GM12892 (cell line): ENCODE measurements at places on chromosomes 12 and 14.
A peak's percentile ranks its signal among the peaks of the same experiment; 100 is the strongest.

- no peak for DNase-seq
These were observed 5.7 kb downstream of the PRKAB1 start for GRCh38 chr12:119673634-119674033.

DNA sequence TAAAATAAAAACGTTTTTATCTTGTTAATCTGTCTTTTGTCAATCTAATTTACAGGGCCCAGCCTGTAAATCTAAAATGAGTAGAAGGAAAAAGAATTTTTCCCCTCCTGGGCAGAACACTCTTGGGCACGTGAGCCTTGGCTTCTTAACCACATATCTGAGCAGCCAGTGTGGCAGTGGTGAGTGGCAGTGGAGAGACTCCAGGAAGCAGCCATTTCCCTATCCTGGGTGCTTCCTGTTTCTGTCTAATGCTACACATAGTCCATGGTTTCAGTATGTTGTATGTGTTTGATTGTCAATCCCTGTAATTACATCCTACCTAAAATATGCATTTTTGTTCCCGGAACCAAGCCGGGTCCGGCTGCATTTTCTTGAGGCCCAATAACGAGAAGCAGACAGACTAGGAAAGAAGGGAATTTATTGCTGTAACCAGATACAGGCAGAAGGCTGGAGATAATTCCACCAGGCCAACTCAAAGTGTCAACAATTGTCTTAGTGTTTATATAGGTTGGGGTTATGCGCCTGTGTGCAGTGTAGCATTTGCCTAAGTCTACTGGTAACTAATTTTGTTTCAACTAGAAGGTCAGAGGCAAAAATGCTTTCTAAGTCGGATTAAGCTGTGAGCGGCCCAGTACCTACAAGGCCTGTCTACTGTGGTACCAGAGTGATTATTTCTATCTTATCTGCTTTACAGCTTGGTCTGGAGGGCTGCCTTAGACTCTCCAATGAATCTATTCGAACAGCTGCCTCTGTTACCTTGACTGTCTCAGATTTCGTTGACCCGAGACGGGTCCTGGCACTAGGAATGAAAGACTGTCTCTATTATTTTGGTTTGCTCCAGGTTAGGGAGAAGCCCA lies 82.4 kb upstream of the RESF1 start:
- DNase-seq, result no peak

- no peak for DNase-seq
These were observed 26.4 kb upstream of the FAM222A start for GRCh38 chr12:109687250-109687649.

DNA sequence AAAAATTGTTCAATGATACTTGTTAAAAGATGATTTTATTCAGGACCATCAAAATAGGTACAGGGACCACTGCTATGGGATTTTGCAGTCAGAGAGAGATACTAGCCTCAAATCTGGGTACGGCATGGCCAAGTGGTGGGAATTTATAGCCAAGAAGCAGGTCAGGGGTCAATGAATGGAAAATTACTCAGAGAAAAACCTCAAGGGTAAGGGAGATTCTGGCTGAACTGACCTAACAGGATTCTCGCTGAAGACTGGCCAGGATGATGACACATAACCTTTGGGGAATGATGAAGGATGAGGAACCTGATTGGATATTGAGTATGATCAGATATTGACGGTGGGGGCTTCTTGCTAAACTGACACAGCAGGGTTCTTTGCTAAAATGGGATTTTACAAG lies 32.7 kb downstream of the DEPDC4 start:
- DNase-seq, result no peak

GRCh38 chr14:92756446-92756845 lies 8.0 kb upstream of the LGMN start:
- DNase-seq, result no peak

- no peak for DNase-seq
These were observed 34.9 kb upstream of the EML1 start for GRCh38 chr14:99758121-99758821.

- DNase-seq, result no peak
These were observed 295.0 kb upstream of the MGAT4C start for GRCh38 chr12:86551146-86551571.

DNA sequence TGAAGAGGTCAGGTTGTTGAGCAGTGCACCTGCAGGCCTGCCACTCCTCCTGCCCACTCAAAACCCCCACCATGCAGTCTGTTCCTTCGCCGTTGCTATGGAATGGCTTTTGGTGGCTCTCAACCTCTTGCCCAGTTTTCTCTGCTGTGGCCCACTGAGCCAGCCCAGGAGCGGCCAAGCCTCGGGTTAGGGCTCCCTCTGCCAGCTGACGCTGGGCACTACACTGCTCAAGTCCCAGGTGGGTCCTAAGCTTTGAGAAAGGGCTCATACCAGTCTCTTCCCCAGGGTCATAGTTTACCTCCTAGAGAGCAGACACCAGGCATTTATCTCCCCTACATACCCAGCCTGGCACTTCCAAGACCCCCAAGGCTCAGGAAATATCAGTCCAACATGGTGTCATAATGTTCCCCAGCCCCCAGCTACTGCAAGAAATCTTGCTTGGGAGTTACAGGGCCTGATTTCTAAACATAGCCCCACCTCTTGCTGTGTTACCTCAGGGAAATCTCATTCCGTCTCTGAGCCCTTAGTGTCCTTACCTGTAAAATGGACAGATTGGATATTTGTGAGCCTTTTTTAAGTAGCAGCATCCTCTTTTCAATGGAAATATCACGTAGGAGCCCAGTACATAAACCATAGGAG lies 59.4 kb downstream of the TSPAN11 start:
- DNase-seq, result peak; percentile 61

GRCh38 chr12:128790653-128791373 lies 32.9 kb downstream of the SLC15A4 start:
- DNase-seq, result no peak

DNA sequence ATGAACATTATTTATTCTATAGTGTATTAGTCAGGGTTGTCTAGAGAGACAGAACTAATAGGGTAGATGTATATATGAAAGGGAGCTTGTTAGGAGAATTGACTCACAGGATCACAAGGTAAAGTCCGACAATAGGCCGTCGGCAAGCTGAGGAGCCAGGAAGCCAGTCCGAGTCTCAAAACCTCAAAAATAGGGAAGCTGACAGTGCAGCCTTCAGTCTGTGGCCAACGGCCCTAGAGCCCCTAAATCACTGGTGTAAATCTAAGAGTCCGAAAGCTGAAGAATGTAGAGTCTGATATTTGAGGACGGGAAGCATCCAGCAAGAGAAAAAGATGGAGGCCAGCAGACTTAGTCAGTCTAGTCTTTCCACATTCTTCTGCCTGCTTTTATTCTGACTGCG lies 912.2 kb downstream of the FLRT2 start:
- no peak for DNase-seq

DNA sequence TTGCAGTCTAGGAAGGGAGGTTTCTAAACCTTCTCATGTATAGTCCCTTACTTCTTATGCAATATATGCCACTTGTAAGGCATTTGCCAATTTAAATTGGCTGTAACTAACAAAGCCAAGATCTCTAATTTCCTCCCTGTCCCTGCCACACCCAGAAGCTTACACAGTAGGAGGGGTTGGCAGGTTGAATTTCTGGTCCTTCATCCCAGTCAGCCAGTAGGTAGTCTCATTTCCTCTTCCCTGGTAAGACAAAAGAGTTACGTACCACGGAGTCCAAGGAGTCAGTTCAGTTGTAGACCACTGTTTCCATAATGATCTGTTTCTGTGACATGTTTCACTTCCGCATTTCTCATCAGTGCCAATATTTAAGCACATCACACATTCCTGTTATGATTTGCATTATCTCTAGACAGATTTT lies 47.0 kb upstream of the PLBD1 start:
- DNase-seq, result no peak

GRCh38 chr14:35689000-35689460 lies 120.1 kb downstream of the RALGAPA1 start:
- DNase-seq, result no peak

DNA sequence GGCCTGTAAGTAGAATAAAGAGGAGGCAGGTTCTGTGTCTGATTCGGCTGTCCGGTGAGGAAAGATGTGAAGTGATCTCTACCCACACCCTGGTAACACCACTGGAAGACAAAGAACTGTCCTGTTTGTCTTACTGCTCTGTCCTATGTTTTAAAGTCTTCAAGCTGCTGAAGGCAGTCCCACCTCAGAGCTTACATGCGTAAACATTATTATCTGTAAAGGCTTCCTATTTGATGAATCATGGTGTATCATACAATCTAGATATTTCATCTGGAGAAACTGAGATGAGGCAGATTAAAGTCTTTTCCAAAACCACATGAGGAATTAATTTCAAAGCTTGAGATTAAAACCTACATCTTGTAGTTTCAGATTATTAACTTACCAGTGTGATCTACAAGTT lies 427.6 kb downstream of the ZFP36L1 start:
- no peak for DNase-seq

- DNase-seq, result no peak
These were observed 850.2 kb upstream of the TMEM132C start for GRCh38 chr12:127416796-127417195.

DNA sequence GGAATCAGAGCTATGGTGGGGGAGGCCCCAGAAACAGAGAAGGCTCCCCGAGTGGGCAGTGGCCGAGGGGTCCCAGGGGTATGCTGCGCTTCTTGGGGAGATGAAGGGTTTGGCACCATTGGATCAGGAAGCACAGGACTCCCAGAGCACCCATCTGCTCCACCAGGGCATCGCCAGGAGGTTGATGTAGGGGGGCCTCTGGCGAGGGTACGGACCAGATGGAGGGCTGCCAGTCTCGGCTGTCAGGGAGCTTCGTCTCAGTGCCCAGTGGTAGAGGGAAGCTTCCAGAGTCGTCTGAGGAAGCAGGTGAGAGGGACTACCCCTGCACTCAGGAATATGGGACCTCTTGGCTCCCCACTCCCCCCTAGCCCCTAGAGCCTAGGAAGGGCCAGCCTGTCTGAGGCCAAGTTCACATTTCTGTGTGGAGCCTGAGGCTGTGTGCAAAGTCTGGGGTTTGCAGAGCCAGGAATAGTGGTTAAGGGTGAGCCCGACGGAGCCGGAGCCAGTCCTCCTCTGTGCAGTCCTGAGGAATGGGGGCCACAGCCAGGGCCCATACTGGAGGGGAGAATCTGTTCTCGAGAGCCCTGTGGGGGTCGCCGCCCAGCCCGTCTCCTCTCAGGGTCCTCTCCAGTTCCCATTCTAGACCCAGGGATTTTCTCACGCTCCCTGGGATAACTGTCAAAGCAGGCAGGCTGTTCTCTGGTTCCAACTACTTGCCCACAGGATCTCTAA lies 10.2 kb downstream of the SLC48A1 start:
- no peak for DNase-seq

DNA sequence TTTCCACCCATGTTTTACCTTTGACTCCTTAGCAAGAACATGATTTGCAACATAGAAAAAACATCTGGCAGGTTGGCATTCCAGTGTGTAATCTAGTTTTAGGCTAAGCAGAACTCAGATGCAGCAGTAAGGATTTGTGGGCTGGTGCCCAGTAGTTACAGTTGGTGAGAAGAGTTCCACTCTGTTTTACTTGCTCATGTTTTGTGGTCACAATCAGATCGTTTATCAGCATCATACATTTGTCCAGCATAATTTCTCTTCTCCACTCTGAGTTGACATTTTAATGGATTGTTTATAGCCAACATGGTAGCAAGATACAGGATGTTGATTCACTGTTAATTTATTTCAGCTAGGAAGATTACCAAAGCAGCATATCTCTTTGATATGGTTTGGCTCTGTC lies 120.0 kb downstream of the PDE6H start:
- DNase-seq, result no peak

GRCh38 chr12:122022393-122023338 lies 982 bp downstream of the BCL7A start:
- DNase-seq, result no peak

GRCh38 chr14:57352396-57353170 lies 37.8 kb upstream of the NAA30 start:
- no peak for DNase-seq

DNA sequence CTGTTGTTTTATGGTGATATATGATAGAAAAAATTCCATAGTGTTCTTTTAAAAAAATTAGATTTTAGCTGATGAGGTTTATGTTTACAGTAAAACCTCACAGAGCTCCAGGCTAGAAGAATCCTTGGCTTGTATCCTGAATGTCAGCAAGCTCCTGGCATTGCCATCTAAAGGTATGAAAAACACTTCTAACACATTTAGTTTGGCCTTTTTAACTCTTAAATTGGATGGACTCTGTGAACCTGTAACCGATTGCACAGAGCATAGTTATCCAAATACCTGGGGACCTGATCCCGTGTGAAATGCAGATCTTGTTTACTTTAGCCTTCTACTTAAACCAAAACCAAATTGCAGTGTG lies 241.1 kb upstream of the DCN start:
- DNase-seq, result no peak

DNA sequence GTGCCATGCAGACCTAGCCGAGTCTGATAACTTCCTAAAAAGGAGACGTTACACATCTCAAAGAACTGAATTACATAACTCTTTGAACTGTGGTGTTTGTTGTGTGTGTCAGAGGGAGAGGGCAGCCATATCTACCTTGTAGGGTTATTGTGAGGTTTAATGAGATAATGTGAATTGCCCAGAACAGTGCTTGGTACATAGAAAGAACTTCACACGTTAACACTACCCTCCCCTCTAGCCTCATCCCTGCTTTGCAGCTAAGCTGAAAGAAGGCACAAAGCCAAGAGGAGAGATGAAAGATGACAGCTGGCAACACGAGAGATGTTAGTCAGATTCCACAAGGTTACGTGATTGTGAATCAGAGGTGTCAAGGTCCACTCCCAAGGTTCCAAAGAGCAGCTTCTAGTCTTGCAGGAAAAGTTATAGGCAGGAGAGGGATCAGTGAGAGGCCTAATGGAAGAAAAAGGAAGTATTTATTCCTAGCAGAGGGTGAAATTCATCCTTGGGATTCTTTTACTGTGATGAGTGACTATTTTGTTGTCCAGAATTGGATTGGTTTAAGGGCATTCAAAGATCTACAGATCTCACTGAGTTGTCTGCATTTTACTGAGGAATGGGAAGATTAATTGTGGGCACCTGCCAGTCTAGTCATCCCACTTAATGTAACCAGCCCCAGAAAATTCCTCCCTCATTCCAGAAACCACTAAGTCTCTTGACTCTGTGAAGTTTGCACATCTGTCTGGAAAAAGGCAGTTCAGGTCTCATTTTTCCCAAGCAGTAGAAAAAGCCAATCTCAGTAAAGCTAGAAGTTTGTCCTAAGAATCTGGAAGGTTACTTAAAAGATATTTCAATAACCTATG lies 25.9 kb upstream of the WNK1 start:
- no peak for DNase-seq

- no peak for DNase-seq
These were observed 42.9 kb upstream of the USP44 start for GRCh38 chr12:95594136-95594535.

- DNase-seq, result no peak
These were observed 108.7 kb upstream of the NCOR2 start for GRCh38 chr12:124675881-124676713.

- DNase-seq, result no peak
These were observed 98.6 kb downstream of the SLC6A15 start for GRCh38 chr12:84813780-84814663.
